Panc1 (cell line): ENCODE measurements at places on chromosomes 12 and 14.

GRCh38 chr12:106248846-106249371 lies 1.1 kb upstream of the CKAP4 start:
- no peak for DNase-seq

GRCh38 chr12:16095531-16096110 lies 181.9 kb downstream of the SLC15A5 start:
- DNase-seq, result no peak

GRCh38 chr12:111503116-111503515 lies 96.0 kb downstream of the ATXN2 start:
- no peak for DNase-seq

DNA sequence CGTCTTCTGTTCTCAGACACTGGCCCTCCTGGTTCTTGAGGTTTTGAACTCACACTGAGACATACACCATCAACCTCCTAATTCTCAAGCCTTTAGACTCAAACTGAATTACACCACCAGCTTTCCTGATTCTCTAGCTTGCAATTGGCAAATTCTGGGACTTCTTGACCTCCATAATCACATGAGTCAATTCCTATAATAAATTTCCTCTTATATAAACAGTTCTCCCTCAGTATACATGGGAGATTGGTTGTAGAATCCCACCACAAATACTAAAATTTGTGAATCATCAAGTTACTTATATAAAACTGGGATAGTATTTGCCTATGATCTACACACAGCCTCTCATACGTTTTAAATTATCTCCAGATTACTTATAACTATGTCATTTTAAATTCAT lies 162.2 kb downstream of the DIO2 start:
- DNase-seq, result no peak

DNA sequence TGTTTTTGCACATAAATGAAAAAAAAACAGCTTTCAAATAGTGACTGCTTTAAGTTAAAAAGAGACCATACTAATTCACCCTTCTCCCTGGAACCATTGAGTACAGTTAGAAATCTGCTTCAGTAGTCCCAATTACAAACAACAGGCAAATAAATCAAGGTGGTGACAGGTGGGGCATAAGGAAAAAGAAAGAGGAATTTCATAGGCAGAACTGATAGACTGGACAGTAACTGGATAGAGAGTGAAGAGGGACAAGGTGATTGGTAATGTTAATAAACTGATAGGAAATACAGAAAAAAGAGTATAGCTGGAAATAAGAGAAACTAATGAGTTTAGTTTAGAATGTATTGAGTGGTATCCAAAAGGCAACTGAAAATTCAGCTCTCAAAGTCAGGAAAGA lies 56.0 kb downstream of the SLC41A2 start:
- DNase-seq, result no peak

DNA sequence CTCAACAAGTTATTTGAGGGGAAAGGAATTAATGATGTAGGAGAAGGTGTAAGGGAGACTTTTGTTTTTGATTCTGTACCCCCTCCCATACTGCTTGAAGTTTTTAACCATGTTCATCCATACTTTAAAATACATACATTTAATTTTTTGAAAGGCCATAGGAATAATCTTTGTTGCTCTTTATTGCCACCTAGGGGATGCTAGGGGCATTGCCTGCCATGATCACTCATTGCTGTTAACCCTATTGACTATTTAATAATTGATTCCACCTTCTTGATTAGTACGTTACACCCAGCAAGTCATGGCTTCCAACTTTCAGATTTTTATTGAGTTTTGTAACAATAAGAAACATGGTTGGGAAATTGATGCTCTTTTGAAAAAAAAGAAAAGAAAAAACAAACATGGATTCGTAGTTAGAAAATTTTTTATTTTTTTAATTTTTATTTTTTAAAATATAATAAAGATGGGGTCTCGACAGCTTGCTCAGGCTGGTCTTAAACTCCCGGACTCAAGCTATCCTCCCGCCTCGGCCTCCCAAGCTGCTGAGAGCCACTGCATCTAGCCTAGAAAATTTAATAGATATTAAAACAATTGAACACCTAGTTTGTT lies 8.5 kb upstream of the PRKAB1 start:
- no peak for DNase-seq

DNA sequence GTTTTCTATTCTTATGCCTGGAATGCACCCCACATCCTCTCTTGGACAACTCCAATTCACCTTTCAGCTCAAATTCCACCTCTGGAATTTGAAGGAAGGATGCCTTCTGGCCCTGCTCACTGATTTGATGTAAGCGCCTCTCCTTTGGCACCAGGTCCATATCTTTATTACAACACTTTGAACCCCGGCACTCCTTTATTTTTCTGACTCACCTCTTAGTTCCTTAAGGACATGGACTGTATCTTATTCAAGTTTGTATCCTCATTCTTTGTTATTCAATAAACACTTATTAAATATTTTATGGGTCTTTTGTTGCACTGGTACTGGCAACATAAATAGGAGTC lies 3.1 kb downstream of the GALC start:
- DNase-seq, result no peak

DNA sequence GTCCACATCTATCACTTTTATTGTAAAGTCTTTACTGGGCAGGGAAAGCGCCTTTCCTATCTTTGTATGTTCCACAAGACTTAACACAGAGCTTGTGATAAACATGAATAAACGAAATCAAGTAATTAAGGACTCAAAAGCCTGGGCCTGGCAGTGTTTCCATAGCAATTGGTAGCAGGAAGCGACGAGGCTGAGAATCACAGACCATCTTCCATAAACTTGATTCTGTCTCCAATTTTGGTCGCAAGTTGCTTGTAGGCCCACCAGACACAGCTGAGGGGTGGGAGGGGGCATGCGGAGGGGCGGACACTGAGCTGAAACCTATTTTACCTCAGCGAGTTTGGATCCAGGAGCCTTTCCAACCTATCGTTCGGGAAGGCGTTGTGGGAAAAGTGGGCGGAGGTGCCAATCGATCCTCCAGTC lies 302 bp downstream of the CCDC38 start:
- DNase-seq, result no peak

DNA sequence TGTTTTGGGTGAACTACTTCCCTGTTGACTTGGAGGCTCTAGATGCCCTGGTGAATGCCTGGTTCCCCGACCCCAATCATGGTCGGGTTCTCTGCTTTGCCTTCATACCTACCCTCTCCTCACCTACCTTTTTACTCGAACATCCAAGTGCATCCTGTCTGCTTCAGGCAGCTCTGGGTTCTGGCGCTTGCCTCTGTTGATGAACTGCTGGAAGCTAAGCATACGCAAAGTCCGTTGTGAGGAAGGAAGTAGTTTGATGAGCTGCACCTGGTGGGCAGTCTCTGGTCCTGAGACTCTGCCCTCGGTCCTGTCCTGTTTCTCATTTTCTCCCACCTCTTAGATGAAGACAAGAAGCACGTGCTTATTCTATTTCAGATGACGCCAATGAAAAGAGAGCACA lies 13.6 kb downstream of the KCNH3 start:
- no peak for DNase-seq

- no peak for DNase-seq
These were observed 33.3 kb downstream of the NT5DC3 start for GRCh38 chr12:103807561-103808238.

GRCh38 chr12:54341378-54342300 lies 16.7 kb downstream of the COPZ1 start:
- no peak for DNase-seq

- DNase-seq, result no peak
These were observed 543.6 kb downstream of the TMEM121 start for GRCh38 chr14:106069804-106070625.

GRCh38 chr14:35470755-35471154 lies 63.2 kb upstream of the INSM2 start:
- no peak for DNase-seq

GRCh38 chr12:120235369-120236323 lies 29.9 kb downstream of the PXN start:
- DNase-seq, result no peak

GRCh38 chr14:100530270-100531072 lies 56.7 kb downstream of the BEGAIN start:
- DNase-seq, result no peak

GRCh38 chr14:89660166-89660565 lies 243.1 kb upstream of the FOXN3 start:
- no peak for DNase-seq

- DNase-seq, result no peak
These were observed 29.0 kb downstream of the LGMN start for GRCh38 chr14:92719421-92719820.

DNA sequence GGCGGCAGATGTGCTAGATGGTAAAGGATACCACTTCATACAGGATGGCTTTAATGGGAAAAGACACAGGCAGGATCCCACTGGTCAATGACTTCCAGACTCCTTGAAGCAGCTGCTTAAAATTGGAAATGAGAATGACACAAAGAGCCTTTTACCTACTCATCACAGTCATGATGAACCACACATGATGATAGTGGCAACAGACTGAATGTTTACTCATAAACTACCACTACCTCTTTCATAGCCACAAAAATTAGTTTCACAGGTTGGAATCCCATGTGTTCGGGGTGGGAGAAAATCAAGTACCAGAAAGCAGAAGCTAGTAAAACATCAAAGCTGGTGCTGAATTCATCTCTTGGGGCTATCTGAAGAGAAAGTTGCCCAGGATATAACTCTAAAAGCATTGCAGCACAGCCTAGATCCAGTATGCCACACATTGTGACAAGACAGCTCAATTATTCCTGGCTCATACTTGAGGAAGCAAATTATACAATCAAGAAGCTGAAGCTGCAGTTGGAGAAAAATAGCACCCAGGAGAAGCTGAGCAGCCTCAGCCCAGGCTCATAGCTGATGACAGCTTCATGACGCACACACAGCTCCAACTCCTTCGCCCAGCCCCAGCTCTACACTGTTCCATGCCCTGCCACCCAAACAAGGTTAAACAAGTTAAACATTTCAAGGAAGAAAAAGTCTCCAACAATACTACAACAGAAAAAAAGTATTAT lies 29.0 kb upstream of the C12orf50 start:
- no peak for DNase-seq

DNA sequence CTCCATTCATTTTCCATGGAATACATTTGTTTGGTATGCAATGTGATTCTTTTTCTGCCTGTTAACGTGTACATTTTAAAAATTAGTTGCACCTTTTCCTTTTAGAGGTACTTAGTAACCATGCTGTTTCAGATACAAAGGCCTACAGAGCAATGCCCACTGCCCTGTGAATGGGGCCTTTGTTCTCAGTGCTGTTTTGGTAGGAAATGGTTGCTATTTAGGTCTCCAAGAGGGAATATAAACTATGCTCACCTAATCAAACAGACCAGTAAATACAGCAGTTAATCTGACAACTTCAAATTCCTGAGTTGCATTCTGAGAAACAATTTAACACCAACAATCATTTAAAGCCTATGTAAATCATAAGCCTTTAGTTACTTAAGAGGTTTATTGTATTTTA lies 188.7 kb downstream of the BCAT1 start:
- no peak for DNase-seq

GRCh38 chr14:103232031-103232808 lies 101.8 kb upstream of the EIF5 start:
- no peak for DNase-seq

DNA sequence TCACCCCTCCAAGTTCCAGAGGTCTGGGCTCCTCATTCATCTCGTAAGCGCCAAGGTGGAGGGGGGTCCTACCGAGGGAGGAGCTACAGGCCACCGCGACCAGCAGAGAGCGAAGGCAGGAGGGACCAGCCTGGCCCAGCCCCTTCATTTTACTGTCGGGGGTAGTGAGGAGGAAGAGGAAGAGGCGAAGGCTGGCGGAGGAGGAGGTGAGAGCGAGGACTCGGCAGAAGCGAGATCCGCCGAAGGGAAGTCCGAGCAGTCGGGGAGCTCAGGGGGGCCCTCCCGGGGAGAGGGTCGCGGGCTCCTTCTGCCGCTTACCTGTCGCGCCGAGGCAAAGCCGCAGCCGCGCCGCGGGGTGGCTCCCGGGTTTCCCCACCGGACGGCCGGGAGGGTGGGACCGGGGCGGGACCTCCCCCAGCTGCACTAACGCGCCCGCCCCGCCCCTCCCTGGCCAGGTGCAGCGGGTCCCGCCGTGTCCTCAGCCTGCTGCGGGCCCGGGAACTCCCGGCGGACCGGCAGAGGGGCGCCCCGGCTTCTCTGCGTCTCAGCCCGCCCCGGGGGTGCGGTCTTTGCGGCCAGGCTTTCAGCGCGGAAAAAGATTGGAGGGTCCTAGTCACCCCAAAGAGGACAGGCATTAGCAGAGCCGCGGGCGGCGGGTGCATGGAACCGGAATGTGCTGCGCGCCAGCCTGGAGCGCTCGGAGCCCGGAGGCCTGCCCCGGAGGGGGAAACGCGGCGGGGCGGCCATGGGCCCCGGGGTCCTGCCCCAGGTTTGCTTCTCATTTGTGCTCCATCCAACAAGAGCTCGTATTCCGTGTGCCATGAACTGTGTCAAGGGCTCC lies at the start of gene GALNT6:
Gene GALNT6 (minus strand): TSS at position 124 of the 841 bp plus-strand sequence. CDS start 11,625 bp downstream, outside the sequence.
- DNase-seq, result no peak

DNA sequence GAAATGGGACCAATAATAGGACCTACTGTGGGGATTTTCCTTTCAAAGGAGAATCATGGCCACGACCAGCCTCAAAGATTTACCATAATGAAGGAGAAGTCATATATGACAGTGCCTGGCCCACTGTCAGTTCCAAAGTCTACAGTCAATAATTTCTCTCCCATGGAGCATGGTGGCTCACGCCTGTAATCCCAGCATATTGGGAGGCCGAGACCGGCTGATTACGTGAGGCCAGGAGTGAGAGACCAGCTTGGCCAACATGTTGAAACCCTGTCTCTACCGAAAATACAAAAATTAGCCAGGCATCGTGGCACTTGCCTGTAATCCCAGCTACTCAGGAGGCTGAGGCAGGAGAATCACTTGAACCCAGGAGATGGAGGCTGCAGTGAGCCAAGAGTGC lies 13.8 kb downstream of the IRF2BPL start:
- no peak for DNase-seq

GRCh38 chr14:87864356-87865270 lies 128.4 kb downstream of the GALC start:
- DNase-seq, result no peak
